Stimulated activated CD4-positive, alpha-beta T cell treated with anti-CD3 and anti-CD28 coated beads, Interleukin-12 subunit alpha, Interleukin-12 subunit beta, amount 100 ng/mL, for 4 hours (primary cell): ENCODE measurements at places on chromosomes 6 and 20.
A peak's percentile ranks its signal among the peaks of the same experiment; 100 is the strongest.

- DNase-seq = no peak
These were observed 76.0 kb upstream of the CD93 start for GRCh38 chr20:23161968-23162696.

GRCh38 chr6:161261325-161261724, 12.5 kb downstream of the AGPAT4 start:
- no peak for DNase-seq

DNA sequence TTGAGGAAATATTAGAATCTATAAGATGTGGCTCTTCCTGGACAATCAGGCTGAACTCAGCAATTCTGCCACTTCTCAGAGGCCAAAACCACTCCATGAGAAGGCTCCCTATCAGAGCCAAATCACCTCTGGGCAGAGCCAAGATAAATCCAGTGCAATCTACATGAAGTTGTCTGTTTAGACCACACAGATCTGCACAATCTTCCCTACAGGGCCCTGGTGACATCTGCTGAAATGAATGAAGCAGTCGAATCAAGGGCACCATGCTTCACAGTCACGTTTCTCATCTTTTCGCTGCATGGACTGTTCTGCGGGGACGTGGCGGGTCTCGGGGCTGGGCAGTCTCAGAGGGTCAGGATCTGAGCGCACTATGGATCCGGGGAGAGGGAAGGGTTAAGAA, 60.1 kb upstream of the CD93 start:
- no peak for DNase-seq

GRCh38 chr20:20367575-20368417, at the start of gene INSM1:
TSS of gene INSM1 (plus strand) at chr20:20368104. CDS start at chr20:20368268, 164 bp downstream.
- DNase-seq = no peak

GRCh38 chr6:16337295-16337975, 99.0 kb downstream of the GMPR start:
- no peak for DNase-seq

GRCh38 chr6:1665214-1665613, 55.5 kb downstream of the FOXC1 start:
- no peak for DNase-seq

GRCh38 chr6:136609873-136610706, 59.9 kb upstream of the MAP7 start:
- no peak for DNase-seq

DNA sequence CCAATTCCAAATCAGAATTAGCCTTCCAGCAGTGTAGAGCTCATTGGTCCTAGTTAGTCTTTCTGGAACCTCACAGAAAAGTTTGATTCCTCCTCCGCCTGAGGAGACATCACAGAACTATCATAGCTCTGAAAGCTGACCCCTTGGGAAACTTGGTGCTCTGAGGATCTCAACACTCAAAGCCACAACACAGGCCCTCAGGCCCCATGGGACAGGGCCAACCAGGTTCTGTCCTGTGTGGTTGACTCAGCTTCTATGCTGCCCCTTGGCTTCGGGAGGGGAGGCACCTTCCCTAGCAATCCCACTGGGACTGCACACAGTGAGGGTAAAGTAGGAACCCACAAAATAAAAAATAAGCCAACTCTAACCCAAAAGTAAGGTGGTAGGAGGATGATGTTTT, 237.5 kb upstream of the ECI2 start:
- no peak for DNase-seq

GRCh38 chr6:19664878-19665612, 172.1 kb upstream of the ID4 start:
- no peak for DNase-seq

DNA sequence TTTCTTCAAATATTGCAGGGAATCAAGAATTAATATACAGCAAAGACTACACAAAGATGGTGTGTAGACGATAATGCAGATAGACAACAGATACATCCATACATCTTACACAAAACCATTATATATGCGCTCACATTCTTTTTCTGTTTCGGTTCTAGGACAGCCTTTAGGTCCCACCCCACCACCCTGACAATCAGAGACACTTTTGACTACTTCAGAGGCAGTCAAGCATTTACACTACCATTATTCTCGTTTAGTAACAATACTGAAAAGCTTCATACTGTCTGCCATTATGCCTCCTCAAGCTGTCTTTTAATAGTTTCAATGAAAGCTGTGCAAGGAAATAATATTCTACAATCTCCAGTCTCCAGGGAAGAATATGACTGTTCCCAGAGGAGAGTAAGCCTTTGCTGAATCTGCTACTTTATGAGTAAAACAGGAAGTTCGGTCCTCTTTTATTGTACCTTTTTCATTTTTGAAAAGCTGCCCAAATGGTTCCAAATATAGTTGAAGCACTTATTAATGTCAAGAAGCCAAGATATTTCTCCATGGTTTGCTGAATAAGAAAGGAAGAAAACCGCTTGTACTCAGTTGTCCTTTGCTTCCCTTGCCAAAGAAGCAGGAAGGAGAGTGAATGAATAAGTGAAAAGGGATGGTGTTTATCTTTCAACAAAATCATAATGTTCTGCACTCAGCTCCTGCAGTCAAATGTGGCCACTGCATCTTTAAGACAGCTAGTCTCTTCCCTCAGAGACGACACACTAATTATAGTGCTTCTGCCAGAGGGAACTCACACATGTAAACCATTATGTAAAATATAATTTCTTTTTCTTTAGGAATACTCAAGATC, 468.3 kb downstream of the CDC5L start:
- no peak for DNase-seq

DNA sequence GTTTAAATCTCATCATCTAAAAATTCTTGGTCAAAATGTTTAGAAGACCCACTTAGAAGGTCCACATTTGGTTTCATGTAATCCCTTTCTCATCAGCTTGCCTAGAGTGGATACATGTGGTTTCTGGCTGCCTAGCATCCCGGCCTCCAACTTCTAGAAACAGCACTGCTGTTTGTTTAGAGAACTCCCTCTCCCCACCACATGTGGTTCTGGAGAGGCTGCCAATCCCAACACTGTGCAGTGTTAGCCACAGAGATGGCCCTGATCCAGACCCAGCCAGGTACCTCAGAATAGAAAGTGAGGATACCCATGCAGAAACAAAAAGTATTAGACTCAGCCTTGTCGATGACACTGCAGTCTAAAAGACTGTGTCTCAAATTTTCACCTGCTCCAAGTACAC, 241.8 kb downstream of the BCKDHB start:
- no peak for DNase-seq

DNA sequence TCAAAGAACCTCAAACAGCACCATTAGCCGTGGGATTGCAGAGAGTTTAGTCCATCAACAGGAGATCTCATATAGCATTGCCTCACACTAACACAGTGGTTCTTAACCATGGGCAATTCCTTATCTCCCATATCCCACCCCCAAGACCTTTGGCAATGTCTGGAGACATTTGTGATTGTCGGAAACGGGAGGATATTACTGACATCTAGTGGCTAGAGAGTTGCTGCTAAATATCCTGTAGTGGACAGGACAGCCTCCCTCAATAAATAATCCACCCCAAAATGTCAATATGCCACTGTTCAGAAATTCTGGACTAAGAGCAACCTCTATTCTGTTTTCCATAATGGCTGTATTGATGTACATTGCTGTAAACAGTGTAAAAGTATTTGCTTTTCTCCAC, 210.1 kb upstream of the CCN2 start:
- no peak for DNase-seq

DNA sequence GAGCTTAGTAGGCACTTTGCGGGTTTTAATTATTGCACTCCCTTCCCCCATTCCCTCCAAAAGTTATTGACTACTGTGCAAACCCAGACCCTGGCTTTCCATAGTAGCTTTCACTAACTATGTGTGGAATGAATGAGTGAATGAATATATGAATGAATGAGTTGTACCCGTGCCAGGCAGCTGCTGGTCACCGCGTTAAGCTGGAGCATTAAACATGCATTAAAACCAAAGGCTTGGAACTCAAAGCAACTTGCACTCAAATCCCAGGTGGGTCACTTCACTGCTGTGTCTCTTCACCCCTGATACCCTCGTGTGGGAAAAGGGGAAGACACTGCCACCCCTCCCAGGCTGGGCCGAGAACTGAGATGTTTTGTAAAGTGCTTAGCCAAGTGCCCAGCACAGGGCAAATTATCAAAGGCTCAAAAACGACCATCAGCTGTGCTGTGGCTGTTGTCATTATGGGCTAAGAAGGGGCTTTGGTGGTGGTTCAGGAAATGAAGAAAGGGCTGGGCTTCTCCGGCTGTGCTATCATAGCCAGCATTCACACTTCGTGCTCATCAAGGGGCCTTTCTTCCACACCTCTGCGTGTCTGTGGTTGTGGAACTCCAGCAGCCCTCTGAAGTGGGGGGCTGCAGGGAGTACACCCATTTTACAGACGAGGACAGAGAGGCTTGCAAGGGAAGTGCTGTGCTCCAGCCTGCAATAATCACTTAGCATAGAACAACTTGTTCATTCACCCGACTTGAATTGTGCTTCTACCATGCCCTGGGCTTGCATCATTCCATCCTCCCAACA, 60.2 kb upstream of the STX16 start:
- no peak for DNase-seq

GRCh38 chr6:56655249-56655648, 12.6 kb upstream of the DST start:
- no peak for DNase-seq

GRCh38 chr6:75070244-75070643, 135.6 kb downstream of the COL12A1 start:
- no peak for DNase-seq

DNA sequence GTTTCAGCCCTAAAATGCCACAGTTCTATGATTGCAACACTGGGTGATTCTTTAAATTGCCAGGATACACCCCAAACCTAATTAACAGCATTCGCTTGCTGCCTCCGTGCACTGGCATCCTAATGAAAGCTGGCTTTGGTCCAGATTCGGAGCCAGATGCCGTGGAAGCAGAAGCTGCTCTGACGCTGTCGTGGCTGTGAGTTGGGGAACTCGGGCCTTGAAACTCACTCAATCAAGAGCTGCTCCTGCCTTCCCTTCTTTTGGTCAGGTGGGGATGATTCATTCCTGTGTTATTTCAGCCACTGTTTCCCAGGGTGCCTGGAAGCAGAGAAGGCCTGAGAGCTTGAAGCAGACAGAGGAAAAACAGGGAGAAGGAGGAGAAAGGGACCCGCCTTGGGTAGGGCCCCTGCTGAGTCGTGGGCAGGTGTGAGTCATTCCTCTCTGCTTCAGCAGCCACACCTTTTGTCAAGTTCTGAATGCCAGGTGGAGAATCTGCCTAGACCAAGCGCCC, 36.2 kb upstream of the DSP start:
- no peak for DNase-seq

- DNase-seq = no peak
These were observed 933.4 kb downstream of the TFAP2A start for GRCh38 chr6:9481292-9482029.

DNA sequence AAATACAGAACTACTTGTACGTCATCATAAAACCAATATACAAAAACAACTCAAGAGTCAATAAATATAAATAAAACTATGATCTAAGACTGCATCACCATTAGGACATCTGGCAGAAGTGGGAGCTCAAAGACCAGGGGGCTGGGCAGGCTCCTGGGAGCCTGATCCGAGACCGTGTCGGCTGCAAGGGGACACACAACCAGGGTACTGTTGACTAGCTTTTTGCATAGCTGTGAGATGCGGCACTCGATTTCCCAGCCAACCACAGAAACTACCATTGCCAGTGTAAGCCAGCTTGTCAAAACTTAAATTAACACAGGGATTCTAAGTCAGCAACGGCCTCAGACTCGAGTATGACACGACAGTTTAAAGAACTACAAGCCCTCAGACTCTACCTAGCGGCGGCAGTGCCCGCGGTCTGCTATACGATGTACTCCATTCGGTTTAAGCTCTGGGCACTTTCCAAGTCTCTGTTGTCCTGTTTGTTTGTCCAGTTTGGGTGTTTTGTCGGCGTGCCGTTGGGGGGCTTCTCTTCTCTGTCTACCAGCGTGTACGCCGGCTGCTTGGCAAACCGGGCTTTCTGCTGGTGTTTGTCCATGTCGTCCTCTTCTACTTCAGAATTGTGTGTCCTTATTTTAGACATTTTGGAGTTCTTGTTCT, 34.6 kb downstream of the JAG1 start:
- DNase-seq = no peak

- DNase-seq = no peak
These were observed 97.6 kb upstream of the CST7 start for GRCh38 chr20:24851346-24852019.

GRCh38 chr6:35894776-35895175, 26.1 kb downstream of the SRPK1 start:
- DNase-seq = no peak

DNA sequence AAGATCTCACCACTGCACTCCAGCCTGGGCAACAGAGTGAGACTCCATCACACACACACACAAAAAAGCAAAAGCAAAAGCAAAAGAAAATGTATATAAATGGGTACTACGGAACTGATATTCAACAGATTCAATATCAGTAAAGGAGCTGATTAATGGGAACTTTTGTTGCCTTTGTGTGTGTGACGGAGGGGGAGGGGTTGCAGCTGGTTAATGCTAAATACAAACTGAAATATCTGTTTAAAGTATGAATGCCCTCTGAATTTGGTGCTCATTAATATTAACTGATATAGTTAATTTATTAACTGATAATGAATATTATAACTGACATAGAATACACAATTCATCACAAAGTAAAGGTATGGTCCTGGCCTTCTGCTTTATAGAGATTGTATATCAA, 8.4 kb downstream of the NCOA6 start:
- DNase-seq = no peak

- no peak for DNase-seq
These were observed 1.1 kb downstream of the SNAI1 start for GRCh38 chr20:49983848-49984408.

DNA sequence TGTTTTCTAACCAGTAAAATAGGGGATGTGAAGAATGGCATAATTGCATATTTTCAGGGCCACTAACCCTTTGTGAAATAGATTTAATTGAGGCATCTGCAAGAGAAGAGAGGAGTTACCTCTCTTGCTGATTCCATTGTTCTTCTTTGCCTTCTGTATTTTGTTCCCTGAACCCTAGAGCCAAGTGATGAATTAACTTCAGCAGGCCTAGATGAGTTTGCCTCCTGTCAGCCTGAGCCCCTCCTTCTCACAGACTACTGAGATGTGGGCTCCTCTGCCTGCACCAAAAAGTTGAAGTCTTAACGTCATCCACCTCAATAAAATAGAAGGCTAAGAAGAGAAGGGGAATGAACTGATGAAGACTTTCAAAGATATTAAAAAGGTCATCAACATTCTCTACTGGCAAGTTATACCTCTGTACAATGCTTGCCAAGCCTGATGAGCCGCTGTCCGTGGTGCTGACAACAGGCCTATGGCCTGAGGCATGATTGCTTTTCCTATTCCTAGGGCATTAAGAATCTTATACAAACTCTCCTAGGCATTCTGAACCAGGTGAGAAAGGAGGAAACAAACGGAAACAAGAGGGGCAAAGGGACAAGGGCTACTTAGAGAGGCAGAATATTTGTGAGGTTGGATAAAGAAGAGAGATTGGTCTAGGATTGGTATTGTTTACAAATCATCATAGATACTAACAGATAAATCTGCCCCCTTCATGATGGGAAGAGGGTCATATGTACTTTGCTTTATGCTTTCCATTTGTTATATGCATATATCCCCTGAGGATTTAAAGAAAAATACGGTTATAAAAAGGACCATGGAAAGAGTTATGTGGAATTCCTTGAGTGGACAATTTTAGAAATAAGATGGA, 46.8 kb downstream of the CD24 start:
- peak; percentile 16 for DNase-seq
